ENCODE measurements at places on chromosomes 2 and 18.

DNA sequence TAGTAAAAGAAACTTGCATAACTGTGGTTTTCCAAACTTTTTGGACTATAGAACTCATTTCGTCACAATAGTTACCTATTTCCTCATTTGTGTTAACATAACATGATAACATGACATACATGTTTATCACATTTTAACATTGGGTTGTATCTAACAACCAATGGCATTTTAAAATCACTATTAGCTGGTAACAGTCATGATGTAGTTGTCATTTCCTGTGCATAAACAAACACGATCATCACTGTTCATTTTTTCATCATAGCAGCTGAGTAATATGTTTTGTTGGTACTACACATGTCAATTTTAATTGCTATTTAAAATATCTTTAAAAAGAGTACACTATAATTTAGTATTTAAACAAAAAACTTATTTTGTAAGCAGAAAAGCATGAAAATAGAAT lies 402.4 kb downstream of the SATB2 start:
- no peak for DNase-seq

- DNase-seq: no peak
Measured at GRCh38 chr2:33033606-33034081, 86.9 kb downstream of the LTBP1 start.

GRCh38 chr2:165193178-165193777 lies 10.6 kb downstream of the SCN3A start:
- DNase-seq: no peak

DNA sequence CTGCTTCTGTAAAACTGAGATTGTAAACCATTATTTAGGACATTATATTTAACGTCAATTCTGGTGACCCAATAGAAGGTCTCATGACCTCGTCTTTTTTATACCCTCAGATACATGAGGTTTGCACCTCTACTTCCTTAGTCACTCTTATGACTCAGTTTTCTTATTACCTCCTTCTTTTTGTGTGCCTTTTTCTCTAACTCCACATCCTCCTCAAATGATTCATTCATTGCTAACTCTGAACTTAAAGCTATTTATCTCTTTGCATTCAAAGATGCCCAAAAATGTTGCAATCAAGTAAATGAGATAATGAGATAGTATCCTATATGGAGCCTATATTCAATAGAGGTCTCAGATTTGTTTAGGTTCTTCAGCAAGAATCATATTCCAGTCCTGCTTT lies 121.0 kb upstream of the KYNU start:
- no peak for DNase-seq

DNA sequence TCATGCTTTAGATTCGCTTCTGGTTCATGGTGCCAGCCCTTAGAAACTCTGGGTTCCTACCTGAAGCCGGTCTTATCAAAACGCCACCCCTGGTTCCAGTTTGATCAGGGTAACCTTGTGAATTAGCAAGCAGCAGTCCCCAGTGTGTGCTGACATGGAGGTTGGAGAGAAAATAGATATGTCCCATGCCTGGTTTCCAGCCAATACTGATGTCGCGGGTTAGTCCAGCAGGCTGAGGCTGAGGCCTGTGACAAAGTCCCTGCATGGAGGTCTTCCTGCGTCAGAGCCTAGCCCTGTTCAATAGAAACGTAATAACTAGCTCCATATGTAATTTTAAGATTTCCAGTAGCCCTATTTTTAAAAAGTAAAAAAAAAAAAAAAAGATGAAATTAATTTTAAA lies 28.2 kb downstream of the LPIN1 start:
- no peak for DNase-seq

DNA sequence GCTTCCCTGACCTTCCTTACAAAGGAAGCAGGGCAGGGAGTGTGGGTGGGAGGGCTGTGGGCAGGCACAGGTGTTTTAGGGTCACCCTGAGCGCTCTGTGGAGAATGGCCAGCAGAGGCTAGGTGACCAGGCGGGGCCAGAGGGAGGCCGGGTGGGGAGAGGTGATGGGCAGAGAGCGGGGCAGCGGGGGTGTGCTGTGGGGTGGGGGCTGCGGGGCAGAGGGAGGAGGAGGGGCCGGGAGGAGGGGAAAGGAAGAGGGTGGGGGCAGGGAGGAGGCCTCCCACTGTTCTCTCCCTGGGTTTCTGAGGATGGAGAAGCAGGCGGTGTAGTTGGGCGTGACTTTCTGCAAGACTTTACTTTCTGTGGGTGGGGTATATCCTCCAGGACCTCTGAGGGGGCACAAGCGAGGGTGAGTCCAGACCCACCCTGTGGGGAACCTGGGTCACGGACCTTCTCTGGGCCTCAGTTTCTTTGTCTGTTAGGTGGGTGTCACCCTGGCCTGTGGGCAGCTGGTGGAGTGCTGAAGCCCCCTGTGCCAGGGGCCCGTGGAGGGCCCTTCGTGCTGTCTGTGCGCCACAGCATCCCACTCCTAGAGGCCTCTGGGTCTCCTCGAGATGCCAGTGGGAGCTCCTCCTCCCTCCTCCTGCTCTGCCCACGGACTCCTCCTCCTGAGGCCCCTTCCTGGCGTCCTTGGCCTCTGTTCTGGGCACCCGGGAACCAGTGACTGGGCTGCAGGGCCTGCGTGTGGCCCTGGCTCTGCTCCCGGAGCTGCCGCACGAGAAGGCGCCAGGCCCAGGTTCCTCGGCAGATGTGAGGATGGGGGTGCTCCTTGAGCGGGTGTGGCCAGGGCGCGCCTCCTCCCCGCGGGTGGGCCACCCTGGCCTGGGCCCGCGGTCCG lies 6.3 kb upstream of the NEU4 start:
- DNase-seq: peak; percentile 31

DNA sequence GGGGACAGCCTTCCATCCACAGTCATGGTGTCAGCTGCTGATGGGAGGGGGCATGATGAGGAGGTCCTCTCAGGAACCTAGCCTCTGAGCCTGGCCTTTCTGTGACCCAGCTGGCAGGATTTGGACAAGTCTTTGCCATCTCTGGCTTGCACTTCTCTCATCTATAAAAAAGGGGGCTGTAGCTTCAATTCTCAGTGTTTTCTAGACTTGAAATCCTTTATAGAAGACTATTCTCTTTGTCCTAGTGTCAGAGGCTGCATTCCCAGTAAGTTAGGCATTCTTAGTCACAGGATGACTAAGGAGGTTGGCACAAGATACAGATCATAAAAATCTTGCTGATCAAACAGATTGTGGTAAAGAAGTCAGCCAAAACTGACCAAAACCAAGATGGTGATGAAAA lies 958.5 kb downstream of the CNTNAP5 start:
- no peak for DNase-seq

GRCh38 chr2:229412686-229413085 lies 141.6 kb upstream of the PID1 start:
- no peak for DNase-seq

DNA sequence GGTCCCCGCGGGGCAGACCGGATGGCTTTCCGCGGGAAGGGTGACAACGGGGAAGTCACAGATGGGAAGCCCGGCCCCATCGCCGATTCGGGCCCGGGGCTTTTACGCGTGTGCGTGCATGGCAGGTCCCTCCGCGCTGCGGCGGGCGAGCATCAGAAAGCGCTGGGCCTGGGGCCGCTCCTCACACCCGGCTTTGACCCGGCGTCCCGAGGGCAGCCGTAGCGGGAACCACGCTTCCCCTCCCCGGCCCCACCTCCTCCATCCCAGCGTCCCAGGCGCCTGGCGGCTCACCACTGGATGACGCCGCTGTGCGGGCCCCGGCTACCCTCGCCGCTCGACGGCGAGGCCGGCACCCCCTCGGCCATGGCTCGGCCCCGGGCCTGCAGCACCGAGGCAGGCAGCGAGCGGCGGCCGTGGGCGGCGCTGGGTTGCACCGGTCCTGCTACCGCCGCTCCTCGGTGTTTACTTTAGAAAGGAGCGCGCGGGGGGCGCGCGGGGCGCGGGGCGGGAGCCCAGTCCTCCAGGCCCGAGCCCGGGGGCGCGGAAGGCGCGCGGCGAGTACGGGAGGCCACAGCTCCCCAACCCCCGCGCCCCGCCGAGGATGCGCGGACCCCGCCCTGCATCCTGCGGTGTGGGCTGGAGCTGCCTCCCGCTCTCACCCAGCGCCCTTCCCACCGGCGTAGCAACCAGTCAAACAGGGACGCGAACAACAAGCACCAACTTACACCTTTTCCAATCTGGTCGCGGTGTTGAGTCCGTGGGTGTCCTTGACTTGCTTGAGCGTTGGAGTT lies 806 bp downstream of the RFX8 start:
- DNase-seq: peak; percentile 59

DNA sequence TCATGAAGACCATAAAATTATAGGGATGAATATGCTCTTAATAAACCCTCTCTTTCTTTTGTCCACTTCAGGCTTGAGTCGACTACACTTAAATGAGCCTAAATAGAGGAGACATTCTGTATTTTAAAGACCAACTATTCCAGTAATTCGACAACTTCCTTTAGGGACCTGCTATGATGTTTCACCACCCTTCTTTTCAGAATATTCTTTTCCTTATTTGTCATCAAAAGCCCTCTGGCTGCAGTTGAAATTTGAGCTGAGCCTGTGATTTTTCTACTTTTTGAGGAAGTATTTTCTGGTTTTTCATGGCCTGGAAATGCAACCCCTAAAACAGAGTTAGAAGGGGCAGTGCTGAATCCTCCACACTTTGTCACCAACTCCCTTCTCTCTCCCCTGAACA lies 287.0 kb downstream of the EPHA4 start:
- no peak for DNase-seq

DNA sequence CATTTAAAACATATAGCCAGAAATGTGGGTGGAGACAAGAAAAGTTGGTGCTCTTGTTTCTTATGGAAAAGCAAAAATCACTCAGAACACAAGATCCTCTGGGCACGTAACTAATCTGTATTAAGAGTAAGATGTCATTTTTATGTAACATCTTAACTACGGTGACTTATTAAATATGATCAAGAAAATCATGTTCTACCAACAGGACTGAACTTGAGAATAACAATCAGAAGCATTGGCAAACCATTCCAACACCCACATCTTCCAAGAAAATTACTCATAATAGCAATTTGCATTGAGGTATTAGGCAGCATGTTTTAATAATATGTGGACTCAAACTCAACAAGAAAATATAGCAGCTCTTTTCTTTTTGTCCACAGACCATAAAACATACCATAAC lies 21.6 kb downstream of the MAP2 start:
- DNase-seq: no peak

GRCh38 chr2:58805126-58805525 lies 564.0 kb upstream of the FANCL start:
- no peak for DNase-seq

DNA sequence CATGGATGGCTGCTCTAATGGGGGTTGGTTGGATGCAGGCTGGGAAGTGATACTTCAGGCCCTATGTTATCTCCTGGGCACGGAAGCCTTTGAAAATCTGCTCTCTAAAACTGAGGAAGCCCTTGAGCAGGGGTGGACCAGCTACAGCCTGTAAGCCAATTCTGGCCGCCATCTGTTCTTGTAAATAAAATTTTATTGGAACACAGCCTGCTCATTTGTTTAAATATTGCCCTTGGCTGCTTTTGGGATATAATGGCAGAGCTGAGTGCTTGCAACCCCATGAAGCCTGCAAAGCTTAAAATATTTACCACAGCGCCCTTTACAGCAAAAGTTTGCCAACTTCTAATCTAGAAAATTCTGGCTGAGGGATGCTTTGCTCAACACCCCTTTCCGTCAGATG lies 11.9 kb upstream of the IGFBP2 start:
- no peak for DNase-seq

GRCh38 chr2:30527859-30528258 lies 80.8 kb downstream of the LCLAT1 start:
- no peak for DNase-seq

GRCh38 chr2:137952586-137953129 lies 11.6 kb upstream of the HNMT start:
- no peak for DNase-seq

DNA sequence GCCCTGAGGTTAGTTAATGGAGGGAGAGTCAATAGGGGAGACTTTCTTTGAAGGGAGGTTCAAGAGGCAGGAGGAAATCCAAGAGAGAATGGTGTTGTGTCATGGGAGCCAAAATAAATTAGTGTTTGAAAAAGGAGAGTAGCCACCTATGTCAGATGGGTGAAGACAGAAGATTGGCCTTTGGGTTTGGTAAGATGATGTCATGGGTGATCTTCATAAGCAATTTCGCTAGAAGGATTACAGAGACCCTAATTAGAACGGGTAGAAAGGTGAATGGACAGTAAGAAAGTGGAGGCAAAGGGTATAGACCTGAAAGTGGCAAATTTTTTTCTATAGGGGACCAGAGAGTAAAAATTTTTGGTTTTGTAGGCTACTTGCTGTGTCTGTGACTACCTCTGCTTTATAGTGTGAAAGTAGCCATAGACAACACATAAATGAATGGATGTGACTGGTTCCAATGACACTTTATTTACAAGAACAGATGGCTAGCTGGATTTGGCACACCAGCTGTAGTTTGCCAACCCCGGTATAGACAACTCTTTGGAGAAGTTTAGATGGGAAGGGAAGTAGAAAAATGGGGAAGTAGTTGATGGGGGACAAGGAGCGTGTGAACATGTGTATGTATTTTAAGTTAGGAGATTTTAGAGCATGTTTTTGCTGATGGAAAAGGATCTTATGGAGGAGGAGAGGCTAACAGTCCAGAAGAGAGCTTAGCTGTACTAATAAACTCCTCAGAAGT lies 9.3 kb downstream of the STAMBP start:
- DNase-seq: no peak

DNA sequence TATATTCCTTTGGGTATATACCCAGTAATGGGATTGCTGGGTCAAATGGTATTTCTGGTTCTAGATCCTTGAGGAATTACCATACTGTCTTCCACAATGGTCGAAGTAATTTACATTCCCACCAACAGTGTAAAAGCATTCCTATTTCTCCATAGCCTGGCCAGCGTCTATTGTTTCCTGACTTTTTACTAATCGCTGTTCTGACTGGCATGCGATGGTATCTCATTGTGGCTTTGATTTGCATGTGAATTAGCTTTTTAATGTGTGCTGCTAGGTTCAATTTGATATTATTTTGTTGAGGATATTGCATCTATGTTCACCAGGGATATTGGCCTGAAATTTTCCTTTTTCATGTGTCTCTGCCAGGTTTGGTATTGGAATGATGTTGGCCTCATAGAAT lies 67.4 kb upstream of the VRK2 start:
- DNase-seq: no peak

DNA sequence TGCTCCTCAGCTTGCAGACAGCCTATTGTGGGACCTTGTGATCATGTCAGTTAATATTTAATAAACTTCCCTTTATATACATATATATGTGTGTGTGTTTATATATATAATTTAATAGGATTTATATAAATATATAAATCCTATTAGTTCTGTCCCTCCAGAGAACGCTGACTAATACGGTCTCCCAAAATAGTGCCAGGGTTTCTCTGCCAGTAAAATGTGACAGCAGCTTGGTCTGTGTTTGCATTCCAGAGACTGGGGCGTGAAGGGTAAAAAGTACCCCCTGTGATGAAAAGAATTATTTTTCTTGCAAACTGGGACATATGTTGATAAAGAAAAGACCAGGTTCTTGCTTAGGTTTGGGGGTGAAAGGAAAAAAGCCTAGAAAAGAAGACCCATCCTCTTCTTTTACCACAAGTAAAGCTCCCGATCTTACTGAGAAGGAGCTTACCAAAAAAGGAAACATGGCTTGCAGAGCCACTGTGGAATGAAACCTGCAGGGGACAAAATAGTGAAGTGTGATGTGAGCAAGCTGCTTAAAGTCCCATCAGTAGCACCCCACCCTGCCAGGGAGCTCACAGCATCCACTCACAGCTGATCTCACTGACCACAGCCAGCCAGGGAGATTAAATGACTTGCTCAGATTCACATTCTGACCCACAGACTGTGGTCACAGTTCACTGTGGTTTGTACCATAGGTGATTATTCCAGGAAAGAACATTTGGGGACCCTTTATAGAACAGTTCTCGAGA lies 110.9 kb upstream of the RMP24 start:
- DNase-seq: no peak

GRCh38 chr2:144801766-144802165 lies 281.8 kb upstream of the ZEB2 start:
- DNase-seq: no peak

All from H9 (cell line).